ENCODE measurements at places on chromosomes 1 and 21.

DNA sequence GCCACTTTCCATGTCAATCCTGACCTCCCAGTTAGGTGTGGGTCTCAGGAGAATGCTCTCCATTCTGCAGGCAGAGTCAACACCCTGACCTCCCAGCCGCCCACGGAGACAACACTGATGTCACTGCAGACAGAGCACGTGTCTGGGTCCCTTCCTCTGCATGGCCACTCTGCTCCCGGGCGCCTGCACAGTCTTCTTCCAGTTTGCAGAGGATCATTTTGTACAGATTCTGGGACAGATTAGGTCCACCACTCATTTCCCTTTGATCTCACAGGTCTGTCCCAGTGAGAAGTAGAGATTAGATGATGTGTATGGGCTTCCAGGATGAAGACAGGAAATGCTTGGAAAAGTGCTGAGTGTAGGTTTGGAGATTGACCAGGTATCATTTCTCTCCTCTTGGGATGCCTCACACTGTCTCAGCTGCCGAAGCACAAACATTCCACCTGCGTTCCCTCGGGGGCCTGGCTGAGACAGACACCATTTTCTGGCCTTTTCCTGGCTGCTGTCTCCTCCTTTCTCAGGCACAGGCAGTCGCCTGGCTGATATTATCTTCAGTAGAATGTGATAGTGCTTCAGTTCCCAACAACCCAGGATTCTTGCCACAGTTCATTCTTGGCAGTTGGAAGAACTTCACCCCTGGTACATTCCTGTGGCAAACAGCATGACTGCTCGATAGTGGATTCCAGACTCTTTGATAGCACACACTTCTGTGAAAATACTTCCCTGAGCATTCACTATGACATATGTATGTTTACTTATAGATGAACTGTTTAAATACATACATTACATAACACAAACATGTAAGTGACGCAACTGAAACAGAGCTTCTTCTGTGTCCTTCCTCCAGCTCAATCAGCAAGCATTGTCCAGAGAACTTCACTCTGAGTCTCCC is 7.9 kb downstream of the MYBPHL start:
- DNase-seq: no peak

DNA sequence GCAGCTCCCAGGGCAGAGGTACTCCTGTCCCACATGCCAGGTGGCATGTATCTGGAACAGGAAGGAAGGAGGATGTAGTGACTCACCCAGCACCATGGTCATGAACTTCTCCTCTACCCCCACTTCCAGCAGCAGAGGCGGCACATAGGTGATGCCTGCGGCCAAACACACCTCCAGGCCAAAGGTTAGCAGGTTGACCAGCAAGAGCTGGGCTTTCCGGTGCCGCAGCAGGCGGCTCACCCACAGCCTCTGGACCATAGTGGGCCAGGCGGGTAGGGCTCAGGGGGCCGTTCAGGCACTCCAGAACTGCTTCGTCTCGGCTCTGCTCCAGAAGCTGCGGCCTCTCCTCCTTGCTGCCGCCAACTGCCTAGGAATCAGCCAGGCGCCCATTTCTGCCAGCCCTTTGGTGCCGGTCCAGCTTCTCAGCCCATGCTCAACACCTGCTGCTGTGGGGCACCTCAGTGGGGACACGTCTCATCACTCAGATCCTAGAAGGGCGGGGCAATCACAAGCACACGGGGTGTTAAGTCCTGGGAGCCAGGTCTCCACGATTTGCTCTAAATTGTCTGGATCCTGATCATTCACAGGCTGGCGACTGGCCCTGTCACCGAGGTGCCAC is 15.8 kb downstream of the SLC45A3 start:
- no peak for DNase-seq

- no peak for DNase-seq
These were observed 504.5 kb downstream of the LMO4 start for GRCh38 chr1:87833166-87833565.

GRCh38 chr1:117312453-117313138 is 54.7 kb upstream of the MAN1A2 start:
- no peak for DNase-seq

DNA sequence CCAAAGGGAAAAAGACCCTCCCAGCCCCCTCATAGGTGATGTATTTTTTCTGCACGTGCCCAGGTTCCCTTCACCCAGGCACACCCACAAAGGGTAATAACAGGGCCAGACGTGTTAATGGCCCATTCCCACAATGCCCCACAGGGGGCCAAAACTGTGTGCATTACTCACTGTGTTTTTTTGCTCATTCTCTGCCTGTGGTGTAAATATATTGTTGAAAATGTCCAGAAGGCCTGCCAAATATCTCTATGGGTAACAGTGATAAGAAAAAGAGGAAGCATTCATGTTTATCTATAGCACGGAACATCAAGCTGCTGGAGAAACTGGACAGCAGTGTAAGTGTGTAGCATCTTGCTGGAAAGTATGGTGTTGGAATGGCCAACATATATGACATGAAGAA is 21.9 kb downstream of the RHEX start:
- DNase-seq: no peak

DNA sequence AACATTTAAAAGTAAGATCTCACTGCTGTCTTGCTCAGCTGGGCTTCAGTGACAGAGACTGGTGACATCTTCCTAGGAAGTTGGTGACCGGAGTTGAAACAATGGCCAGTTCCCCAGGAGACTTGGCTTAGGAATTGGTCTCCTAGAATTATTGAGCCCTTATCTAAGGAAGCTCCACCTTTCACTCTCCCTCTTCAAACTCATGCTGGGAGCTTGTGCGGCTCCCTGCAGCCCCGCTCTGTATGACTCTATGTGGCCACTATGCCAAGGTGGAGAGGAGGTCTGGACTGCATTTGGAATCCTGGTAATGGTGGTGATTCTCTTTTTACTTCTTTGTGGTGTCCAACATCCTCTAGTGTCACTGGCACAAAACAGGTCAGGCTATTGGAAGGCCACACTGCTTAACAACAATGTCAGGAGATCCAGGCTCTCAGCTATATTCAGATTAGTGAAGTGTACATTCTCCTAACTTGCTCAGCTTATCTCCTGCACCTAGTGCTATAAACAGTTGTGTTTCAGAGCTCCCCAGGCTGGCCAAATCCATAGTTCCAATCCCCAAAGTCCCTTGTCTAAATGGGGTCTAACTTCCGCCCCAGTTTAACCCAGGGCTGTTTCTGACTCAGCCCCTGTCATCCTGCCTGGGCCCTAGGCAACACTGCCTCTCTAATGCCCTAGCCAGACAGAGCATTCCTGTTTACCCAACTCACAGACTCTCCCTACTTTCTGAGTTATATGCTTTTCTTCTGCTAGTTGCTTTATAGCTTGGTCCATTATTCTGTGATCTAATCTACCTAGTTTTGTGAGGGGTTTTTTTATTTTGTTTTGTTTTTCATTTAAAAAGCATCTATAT is 18.3 kb downstream of the ATP2B4 start:
- DNase-seq: no peak

- no peak for DNase-seq
These were observed 2.8 kb downstream of the SPATC1L start for GRCh38 chr21:46181436-46181835.

DNA sequence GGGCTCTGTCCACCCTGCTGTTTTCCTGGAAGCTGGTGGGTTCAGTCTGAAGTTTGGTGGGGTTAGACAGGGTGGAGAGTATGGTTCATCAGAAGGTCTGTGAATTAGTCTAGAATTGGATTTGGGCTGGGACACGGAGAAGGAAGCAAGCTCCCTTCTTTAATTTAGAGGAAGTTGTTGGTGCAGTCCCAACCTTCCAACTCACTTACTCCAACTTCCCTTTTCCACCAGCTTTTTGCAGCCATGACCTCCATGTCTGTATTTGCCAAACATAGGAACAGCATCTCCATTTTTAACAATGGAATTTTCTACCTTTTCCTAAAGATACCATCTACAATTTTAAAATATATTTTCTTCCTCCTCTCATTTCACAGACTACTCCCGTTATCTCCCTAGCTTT is 28.5 kb upstream of the PRELP start:
- no peak for DNase-seq

DNA sequence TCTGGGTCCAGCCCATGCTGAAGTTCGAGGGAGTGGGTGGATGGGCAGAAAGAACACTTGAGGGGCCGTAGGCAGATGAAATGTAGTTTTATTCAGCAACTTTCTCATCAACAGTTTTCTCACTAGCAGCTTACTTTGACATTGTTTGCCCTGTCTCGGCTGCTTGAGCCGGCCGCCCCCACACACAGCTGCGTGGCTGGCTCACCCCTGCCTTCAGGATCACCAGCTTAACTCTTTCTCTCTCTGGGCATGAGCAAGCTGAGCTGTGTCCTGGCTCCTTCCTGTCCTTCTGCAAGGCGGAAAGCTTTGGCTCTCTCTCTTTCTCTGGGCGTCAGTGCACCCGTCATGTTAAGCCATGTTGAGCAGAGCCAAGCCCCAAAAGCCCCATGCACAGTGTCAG is 104.4 kb upstream of the GNG12 start:
- DNase-seq: no peak

DNA sequence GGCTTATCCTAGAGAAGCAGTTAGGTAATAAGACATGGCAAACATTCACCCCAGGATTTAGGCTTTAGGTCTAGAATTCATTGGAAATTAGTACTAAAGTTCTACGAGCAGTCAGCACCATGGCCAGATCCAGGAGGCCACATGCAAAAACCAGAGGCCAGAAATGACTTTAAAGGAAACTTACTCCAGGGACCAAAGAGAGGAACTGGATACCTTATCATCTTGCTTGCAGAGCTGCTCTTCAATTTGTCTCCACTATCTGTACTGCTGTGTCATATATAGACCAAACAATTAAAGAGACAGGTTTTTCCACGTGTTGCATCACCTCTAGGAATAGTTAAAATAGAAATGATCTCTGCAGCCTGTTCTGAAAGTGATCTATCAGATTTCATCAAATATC is 127.8 kb downstream of the LMX1A start:
- DNase-seq: no peak

DNA sequence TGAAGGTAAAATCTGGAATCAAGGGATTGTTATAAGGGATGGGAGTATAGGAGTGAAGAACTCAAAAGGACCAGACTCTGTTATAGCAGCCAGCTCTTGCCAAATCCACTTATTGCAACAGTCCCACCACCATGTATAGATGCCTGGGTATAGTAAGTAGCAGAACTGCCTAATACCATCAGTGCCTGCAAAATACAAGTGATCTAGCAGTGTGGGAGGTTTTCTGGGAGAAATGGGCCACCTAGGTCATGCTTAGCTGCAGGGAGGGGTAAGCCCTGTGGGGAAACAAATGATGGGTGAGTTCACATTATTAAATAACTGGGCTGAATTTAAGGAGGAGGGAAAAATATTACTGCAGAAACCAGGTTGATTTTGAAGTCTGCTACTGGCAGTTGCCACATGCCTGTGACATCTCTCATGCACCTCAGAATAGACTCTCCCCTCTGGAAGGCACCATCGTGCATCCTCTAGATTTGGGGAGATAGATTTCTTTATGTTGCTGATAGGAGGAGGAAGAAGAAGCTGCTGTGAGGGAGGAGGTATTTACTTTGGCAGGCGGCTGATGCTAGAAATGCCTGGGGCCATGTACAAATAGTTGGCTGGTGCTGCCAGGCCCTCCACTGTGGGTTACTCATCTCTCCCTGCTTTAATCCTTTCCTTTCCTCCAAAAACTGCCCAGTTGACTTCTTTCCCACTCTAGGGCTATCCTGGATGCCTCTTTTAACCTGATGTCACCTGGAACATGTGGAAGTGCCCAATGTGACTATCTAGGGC is 27.5 kb downstream of the HLX start:
- DNase-seq: no peak

DNA sequence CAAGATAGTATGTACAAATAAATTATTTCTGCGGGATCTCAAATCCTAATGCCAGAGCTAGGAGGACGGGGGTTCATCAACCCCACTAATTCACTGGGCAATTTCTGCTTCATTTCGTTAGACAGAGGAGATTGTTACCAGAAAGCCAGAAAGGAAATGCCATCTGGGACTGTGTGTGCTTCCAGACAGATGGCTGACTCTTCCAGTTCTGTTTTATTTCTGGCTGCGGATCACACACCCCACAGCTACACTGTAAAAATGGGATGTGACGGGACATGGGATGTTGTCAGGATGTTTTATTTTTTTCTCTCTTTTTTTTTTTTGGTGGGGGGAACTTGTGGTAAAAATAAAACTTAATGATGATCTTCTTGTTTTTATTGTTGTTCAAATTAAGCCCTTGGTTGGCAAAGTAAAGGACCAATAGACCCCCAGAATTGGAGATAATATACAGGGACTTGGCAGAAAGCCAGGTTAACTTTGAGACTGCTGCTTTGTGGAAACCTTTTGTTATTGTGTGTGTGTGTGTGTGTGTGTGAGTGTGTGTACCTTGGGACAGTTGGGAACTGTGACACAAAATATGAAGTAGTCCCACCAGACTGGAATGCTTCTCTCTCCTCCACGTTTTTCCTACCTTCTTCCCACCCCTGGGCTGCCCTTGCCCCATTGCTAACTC is 114.5 kb downstream of the NUF2 start:
- DNase-seq: no peak

- no peak for DNase-seq
These were observed 45.9 kb downstream of the FAAP20 start for GRCh38 chr1:2148691-2149090.

GRCh38 chr1:229784834-229785233 is 158.8 kb downstream of the URB2 start:
- DNase-seq: no peak

GRCh38 chr1:8395433-8395866 is 77.5 kb downstream of the SLC45A1 start:
- DNase-seq: no peak

DNA sequence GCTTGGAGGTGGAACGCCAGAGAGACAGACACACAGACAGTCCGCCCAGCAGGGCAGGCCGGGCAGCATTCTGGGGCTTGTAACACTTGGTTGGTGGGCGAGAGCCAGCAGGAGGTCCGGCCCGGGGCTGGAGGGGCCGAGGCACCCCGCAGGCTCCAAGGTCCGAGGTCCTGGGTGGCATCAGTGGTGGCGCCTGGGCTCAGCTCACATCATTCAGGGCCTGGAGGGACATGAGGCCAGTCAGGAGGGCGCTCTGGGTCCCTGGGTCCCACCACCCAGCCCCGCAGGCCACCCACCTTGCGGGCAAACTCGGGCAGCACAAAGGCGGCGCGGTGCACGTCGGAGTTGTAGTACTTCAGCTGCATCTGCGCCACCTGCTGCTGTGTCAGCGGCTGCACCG is 5.2 kb downstream of the SRM start:
- DNase-seq: no peak

DNA sequence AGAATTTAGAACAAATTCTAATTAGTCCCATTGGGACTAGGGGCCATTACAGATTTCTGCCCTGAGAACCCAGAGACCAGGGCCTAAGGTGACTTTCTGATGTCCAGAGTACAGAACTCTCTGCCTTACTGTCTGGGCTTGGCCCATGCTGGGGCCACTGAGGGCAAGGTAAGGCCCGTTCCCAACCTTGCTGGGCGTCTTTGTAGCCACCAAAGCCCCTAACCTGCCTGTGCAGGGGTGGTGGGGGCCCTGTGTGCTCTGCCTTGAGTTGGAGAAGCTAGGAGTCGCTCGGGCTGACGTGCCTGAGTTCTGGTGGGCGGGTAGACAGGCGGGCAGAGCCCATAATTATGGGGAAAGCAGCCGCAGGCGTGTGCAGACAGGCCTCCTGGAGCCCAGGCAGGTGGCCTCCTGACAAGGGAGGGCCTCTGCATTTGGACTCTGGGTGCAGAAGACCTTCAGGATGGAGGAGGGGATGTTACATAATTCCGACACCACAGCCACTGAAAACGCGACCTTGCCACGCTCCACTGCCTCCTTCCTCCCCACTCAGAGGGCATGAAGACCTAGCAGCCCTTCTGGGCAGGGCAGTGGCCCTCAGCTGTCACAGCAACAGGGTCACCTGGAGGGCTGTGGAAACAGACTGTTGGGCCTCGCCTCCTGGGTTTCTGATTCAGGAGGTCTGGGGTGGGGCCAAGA is 239.9 kb upstream of the TMEM51 start:
- DNase-seq: no peak
